ENCODE measurements at places on chromosomes 3 and 15.

- no peaks in the 10 kb centered on the region for H3K36me3 ChIP-seq
- DNase-seq = no peak
- no peak overlapping the region for H3K4me3 ChIP-seq
These were observed 75.0 kb upstream of the TLE3 start for GRCh38 chr15:70172566-70173225.

- H3K4me3 ChIP-seq = no peak overlapping the region
- no peak for DNase-seq
- no peaks in the 10 kb centered on the region for H3K36me3 ChIP-seq
- H3K27me3 ChIP-seq = no peaks in the 10 kb centered on the region
These were observed 85.3 kb upstream of the CFAP20DC start for GRCh38 chr3:59135096-59135495.

DNA sequence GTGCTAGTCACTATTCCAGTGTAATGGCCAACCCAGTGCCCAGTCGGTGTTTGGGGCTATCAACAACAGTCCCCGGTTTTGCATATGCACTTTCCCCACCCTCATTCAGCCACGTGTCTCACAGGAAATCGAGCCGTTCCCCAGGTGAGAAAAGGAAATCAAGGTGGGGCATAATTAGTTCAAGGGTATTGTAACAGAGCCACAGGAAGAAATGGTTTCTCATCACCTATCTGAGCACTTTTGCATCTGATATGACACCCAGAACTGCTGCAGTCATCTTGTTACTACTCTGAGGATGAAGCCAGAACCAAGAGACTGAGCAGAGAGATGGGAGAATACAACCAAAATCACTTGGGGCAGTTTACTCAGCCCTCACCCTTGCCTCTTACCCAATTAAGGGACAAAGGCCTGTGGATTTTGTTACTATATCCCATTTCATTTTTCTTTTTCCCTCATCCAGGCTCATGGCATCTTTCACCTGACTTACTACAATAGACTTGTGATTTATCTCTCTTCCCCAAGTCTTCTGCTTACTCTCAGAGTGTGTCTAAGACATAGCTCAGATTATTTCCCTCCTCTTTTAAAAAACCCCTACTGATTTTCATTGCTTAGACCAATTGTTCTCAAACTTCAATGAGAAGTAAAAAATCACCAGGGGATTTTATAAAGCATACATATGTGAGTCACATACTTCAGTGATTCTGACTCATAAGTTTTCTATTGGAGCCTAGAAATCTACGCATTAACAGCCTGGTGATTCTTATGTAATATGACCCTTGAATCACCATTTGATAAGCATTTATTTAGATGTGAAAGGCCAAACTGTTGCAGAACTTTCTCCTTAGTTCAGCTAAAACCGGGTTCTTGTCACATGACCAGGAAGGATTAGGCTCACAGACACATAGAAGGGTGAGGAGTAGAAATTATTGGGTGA is 40.5 kb downstream of the TRAT1 start:
- no peaks in the 10 kb centered on the region for H3K4me1 ChIP-seq
- no peaks in the 10 kb centered on the region for H3K36me3 ChIP-seq
- peaks cover 3% of the 10 kb centered on the region for H3K27me3 ChIP-seq
- no peak overlapping the region for H3K27ac ChIP-seq

- DNase-seq = no peak
- no peak overlapping the region for H3K27ac ChIP-seq
- H3K4me1 ChIP-seq = peaks cover 51% of the 10 kb centered on the region
- no peak overlapping the region for H3K4me3 ChIP-seq
- no peaks in the 10 kb centered on the region for H3K27me3 ChIP-seq
- peaks cover 18% of the 10 kb centered on the region for H3K36me3 ChIP-seq
These were observed 10.3 kb upstream of the ABHD10 start for GRCh38 chr3:111968319-111969054.

- no peaks in the 10 kb centered on the region for H3K27me3 ChIP-seq
- peaks cover 74% of the 10 kb centered on the region for H3K36me3 ChIP-seq
- DNase-seq = no peak
- no peaks in the 10 kb centered on the region for H3K4me1 ChIP-seq
- no peak overlapping the region for H3K4me3 ChIP-seq
- no peak overlapping the region for H3K27ac ChIP-seq
These were observed 33.0 kb downstream of the SRP14 start for GRCh38 chr15:40006003-40006402.

DNA sequence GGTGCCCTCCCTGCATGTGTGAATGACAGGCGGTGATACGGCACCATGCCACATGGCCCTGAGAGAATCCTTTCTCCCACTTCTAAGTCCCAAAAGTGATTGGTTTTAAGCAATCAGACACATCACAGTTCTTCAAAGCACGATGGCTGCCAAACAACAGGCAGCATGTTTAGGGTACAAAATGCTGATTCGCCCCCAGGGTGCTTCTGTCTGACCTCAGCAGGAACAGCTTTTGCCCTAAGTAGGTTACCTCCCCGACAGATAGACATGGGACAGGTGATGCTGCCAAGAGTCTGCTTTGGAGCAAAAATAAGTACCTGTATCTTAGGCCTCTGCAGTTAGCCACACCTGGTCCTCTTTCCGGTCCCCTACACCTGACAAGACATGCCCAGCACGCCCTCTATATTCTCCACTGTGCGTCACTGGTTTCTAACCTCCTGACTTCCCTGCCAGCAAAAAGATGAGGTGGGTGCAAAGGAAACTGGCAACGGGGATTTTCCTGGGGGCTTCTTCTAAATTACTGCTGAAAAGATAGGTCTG is 549.8 kb downstream of the FOXP1 start:
- no peak overlapping the region for H3K4me3 ChIP-seq
- peaks cover 3% of the 10 kb centered on the region for H3K27me3 ChIP-seq
- peaks cover 66% of the 10 kb centered on the region for H3K4me1 ChIP-seq
- peak overlapping the region; percentile 54 for H3K27ac ChIP-seq
- H3K36me3 ChIP-seq = peaks cover 89% of the 10 kb centered on the region

DNA sequence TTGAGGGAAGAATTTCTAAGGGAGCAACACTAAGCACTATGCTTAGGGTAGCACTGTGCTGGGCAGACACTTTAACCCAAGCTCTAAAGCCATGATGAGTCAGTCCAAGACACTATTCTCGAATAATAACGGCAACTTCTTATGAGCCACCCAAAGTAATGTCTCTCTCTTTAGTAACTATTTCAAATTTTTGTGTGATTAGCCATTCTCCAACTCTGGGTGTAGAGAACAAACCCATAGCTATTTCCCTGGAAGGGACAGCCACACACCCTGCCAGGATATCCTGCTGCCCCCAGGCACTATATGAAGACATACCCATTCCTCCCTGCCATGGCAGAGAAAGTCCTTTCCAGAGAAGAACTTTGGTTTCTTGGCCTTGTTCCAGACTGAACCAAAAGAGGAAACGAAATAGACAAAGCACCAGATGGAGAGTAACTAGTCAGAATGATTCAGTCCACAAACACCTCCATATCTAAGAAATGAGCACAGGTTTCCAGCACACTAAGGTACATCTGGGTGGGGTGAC is 384.9 kb upstream of the THBS1 start:
- peaks cover 1% of the 10 kb centered on the region for H3K27me3 ChIP-seq
- no peaks in the 10 kb centered on the region for H3K36me3 ChIP-seq

DNA sequence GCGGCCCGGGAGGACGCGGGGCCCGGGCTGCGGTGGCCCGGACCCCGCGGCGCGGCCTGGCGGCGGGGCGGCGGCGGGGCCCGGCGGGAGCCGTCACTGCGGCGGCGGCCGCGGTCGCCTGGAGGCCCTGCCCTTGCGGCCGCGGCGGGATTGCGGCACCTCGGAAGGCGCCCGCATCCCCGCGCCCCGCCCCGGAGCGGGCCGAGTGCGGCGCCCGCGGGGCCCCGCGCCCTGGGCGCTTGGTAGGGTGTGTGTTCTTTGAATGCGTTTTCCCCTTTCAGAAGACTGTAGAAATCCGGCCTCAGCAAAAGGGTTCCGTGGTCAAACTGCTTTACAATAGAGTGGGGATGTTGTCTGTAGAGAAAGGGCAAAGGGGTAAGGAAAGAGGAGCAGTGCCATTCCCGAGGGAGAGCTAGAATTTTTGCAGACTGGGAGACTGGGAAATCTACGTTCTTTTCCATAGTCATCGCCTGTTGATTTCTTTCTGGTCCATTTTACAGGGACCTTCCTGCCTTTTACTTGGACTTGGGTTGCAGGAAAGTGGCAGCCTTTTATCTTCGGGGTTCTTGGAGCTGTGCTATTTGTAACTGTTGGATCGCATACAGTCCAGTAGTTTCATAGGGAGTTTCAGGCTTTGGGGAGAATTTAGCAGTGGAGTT is 630 bp downstream of the SNRK start:
- H3K4me3 ChIP-seq = peak overlapping the region; percentile 95
- H3K36me3 ChIP-seq = no peaks in the 10 kb centered on the region
- H3K27ac ChIP-seq = peak overlapping the region; percentile 70
- DNase-seq = no peak
- H3K27me3 ChIP-seq = peaks cover 44% of the 10 kb centered on the region

All from nephron progenitor cell (in vitro differentiated cells).